Effector memory CD4-positive, alpha-beta T cell (primary cell): ENCODE measurements at places on chromosomes 1 and 21.
A peak's percentile ranks its signal among the peaks of the same experiment; 100 is the strongest.

DNA sequence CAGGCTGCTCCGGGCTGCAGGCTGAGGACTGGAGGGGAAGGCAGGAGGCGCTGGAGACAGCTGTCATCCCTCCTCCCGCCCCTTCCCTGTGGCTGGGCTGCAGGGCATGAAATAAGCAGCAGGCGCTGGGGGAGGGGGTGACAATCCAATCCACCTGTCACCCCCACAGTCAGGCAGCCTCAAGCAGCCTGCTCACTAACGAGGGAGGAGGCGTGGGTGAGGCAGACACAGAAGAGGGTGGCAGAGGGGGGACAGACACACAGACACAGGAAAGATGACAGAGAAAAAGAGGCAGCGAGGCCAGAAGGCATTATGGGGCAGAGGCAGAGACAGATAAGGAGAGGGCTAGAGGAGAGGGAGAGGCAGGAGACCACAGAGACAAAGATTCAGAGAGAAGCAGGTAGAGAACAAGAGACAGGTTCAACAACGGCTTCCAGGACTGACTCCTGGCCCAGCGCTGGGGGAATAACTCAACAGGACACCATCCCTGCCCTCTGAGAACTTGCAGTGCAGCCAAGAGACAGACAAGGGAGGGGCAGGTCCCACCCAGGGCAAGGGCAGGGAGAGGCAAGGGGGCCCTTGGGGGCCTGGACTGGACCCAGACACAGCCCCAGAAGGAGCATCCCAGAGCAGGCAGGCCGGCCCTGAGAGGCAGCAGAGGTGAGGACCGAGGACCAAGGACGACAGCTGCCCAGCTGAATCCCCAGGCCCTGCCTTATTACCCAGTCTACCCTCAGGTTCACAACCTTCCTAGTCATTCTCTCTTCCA is 11.2 kb downstream of the MEF2D start:
- peak overlapping the region; percentile 14 for H3K4me3 ChIP-seq
- peak overlapping the region; percentile 58 for H3K27ac ChIP-seq
- peaks cover 71% of the 10 kb centered on the region for H3K4me1 ChIP-seq
- no peaks in the 10 kb centered on the region for H3K36me3 ChIP-seq
- peak; percentile 24 for DNase-seq
- H3K27me3 ChIP-seq: no peaks in the 10 kb centered on the region

DNA sequence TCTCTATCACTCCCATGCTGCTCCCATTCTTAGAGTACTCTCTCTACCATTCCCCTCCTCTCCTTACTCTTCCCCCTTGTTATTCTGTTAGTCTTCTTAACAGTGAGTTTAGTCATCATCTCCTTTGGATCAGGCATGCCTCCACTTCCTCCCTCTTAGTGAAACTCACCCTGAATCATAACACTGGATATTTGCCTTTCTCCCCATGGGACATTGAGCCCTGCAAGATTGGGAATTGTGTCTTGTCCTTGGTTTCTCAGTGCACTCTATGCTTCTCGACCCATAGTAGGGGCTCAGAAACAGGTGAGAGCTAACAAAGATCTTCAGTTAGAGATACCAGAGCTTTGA is 68.3 kb upstream of the GCLM start:
- H3K27me3 ChIP-seq: no peaks in the 10 kb centered on the region
- no peaks in the 10 kb centered on the region for H3K4me1 ChIP-seq
- H3K36me3 ChIP-seq: no peaks in the 10 kb centered on the region
- no peak for DNase-seq
- no peak overlapping the region for H3K4me3 ChIP-seq

DNA sequence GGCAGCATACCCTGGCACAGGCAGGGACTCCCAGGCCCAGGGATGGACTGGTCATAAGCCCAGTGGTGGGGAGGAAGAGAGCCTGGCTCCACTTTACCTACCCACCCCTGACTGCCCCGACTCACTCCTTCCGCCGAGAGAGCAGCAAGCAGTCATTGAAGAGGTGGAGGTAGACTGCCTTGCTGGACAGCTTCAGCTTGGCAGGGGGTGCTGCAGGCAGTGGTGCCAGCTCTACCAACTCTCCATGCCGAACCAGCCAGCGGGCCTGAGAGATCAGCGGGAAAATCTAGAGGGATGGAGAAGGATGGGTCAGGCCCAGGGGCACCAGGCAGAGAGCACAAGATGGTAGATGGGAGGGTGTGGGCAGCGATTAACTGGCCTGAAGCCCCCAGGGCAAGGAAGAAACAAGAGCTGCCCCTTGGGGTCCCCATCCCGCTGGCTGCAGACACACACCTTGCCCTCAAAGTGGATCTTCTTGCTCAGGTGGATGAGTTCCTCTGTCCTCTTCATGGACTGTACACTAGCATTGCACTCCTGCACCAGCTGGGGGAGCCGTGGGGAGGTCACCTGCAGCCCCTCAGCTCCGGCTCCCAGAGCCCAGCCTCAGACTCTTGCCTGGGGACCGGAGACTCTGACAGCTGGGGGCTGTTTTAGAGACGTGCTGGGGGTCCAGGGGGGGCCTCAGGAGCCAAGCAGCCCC is 7.7 kb downstream of the ARHGEF19 start:
- H3K36me3 ChIP-seq: no peaks in the 10 kb centered on the region
- no peaks in the 10 kb centered on the region for H3K27me3 ChIP-seq
- no peak overlapping the region for H3K4me3 ChIP-seq
- no peak for DNase-seq
- H3K27ac ChIP-seq: no peak overlapping the region

DNA sequence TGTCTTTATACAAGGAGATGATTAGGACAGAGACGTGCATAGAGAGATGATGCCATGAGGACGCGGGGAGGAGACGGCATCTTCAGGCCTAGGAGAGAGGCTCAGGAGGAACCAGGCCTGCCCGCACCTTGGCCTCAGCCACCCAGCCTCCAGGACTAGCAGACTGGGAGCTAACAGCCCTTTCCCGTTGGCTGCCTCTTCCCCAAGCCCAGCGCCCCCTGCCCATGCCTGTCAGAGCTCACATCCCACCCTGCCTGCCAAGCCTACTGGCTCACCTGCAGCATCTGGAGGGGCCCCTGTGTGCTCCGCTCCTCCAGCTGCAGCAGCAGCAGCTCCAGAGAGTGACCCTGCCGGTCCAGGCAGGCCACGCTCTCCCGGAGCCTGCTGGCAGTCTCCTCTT is 4.0 kb upstream of the TRIM11 start:
- no peaks in the 10 kb centered on the region for H3K36me3 ChIP-seq
- DNase-seq: no peak
- H3K4me3 ChIP-seq: no peak overlapping the region
- no peaks in the 10 kb centered on the region for H3K27me3 ChIP-seq
- H3K27ac ChIP-seq: no peak overlapping the region

GRCh38 chr1:174913225-174913903 is 86.4 kb upstream of the CACYBP start:
- no peaks in the 10 kb centered on the region for H3K4me1 ChIP-seq
- no peak for DNase-seq
- no peaks in the 10 kb centered on the region for H3K27me3 ChIP-seq
- H3K36me3 ChIP-seq: no peaks in the 10 kb centered on the region
- H3K27ac ChIP-seq: no peak overlapping the region
- H3K4me3 ChIP-seq: no peak overlapping the region

DNA sequence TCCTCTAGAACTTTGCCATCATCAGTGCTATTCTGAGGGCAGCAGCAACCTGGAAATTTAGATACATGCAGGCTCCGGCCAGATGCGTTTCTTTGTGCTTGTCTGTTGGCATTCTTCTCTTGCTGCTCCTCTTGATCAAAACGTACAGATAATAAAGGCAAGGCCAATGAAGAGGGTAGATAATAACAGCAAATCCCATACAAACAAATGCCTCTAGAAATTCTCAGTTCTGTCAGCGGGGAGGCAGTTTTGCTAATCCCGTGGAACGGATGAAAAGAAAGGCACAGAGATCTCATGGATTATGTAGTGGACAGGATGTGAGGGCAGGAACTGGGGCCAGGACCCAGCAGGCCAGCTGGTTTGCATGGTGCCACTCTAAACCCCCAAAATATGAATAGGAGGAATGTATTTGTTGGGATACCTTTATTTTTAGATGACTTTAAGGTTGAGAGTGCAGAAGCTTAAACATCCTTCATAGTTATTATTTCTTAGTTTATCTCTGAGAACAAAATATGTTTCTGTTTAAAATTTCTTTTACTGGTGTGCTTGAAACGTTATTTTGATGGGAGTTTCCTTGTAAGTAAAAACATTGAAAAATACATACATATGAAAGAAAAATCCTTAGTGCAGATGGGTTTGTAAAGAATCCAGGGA is 1.5 kb downstream of the ITSN1 start:
- H3K4me3 ChIP-seq: no peak overlapping the region
- no peak overlapping the region for H3K27ac ChIP-seq
- H3K4me1 ChIP-seq: peaks cover 1% of the 10 kb centered on the region
- H3K36me3 ChIP-seq: no peaks in the 10 kb centered on the region
- H3K27me3 ChIP-seq: peaks cover 3% of the 10 kb centered on the region

GRCh38 chr1:3133686-3134085 is 64.7 kb downstream of the PRDM16 start:
- H3K27me3 ChIP-seq: no peaks in the 10 kb centered on the region
- no peak overlapping the region for H3K27ac ChIP-seq
- no peaks in the 10 kb centered on the region for H3K36me3 ChIP-seq
- H3K4me1 ChIP-seq: no peaks in the 10 kb centered on the region
- DNase-seq: no peak
- H3K4me3 ChIP-seq: no peak overlapping the region

DNA sequence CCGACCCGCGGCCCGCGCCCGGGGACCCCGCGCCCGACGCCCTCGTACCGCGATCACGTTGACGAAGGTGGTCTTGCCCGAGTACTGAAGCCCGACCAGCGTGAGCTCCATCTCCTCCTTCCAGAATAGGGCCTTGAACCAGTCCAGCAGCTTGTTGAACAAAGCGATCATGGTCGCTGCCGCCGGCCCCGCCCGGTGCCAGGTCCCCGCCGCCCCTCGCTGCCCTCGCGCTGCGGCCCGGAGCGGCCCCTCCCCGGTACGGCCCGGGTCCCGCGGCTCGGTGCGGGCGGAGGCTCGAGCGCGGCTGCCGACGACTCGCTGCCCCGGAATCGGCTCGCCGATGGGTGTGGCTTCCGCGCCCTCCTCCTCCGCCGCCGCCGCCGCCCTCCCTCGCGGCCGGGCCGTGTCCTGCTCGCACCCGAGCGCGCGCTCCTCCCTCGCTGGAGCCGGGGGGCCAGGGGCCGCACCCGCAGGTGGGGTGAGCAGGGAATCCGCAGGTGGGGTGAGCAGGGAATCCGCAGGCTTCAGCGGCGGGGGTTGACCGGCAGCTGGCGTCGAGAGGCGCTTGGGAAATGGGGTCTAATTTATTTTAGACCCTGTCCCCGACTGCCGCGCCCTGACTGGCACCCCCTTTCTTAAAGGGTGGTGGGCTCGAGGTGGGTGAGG is at the start of gene ARL8A:
Gene ARL8A (minus strand): TSS at position 336 of the 666 bp plus-strand sequence. CDS start 165 bp downstream, at position 171.
- peaks cover 27% of the 10 kb centered on the region for H3K36me3 ChIP-seq
- peak; percentile 50 for DNase-seq
- no peaks in the 10 kb centered on the region for H3K27me3 ChIP-seq
- peaks cover 26% of the 10 kb centered on the region for H3K4me1 ChIP-seq
- H3K27ac ChIP-seq: peak within 1 kb of the TSS; percentile 78

DNA sequence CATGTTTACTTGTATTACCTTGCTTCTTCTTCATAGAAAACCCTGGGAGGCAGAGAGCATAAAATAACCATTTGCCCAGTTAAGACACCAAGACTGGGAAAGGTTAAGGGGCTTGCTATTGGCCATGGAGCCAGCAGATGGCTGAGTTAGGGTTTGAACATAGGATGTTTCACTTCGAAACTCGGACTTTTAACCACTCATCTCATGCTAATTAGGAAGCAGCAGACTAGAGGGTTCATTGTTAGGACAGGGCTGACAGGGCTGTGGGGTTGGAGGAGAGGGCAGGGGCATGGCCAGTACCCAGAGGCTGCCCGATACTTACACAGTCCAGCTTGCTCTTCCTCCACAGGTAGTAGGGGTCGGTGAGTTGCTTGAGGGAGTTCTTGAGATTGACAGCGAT is 17.0 kb downstream of the SLC26A9 start:
- H3K36me3 ChIP-seq: no peaks in the 10 kb centered on the region
- no peak overlapping the region for H3K27ac ChIP-seq
- no peaks in the 10 kb centered on the region for H3K4me1 ChIP-seq
- no peaks in the 10 kb centered on the region for H3K27me3 ChIP-seq
- DNase-seq: no peak

DNA sequence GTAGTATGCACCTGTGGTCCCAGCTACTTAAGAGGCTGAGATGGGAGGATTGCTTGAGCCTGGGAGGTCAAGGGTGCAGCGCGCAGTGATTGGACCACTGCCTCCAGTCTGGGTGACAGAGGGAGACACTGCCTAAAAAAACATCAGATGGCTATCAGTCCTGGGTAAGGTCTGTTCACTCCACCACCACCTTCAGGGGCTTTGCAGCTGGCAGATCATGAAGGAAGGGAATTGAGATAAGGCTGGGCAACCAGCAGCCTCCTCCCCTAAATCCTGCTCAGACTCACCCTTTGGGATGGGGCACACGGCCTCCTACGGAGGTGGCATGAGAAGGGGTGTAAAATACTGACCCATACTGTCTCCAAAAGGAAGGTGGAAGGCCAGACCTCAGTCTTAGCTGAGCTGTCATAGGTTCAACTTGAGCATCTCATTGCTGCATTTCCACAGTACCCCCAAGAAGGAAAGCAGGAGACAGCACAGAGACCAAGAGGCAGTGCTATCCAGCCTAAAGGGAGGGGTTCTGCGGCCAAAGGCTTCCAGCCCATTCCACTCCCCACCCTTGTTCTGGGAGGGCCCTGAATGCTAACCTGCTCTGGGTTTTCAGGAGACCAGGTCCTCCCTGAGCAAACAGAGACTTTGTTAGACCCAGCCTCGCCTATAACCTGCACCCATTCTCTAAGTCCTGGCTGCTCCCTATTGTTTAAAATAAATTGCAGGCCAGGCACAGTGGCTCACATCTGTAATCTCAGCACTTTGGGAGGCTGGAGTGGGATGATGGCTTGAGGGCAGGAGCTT is 13.7 kb downstream of the SLC45A3 start:
- H3K4me1 ChIP-seq: no peaks in the 10 kb centered on the region
- H3K36me3 ChIP-seq: no peaks in the 10 kb centered on the region
- H3K4me3 ChIP-seq: no peak overlapping the region
- no peak for DNase-seq

GRCh38 chr1:88350648-88351047 is 333.4 kb upstream of the PKN2 start:
- no peaks in the 10 kb centered on the region for H3K4me1 ChIP-seq
- no peaks in the 10 kb centered on the region for H3K27me3 ChIP-seq
- no peak for DNase-seq
- H3K27ac ChIP-seq: no peak overlapping the region

- DNase-seq: no peak
- H3K27ac ChIP-seq: no peak overlapping the region
- H3K27me3 ChIP-seq: no peaks in the 10 kb centered on the region
- H3K4me3 ChIP-seq: no peak overlapping the region
- H3K36me3 ChIP-seq: no peaks in the 10 kb centered on the region
Observed at GRCh38 chr1:198079432-198079951, 77.3 kb upstream of the NEK7 start.

GRCh38 chr1:203381151-203381751 is 30.3 kb upstream of the FMOD start:
- H3K27ac ChIP-seq: no peak overlapping the region
- DNase-seq: no peak
- H3K4me1 ChIP-seq: no peaks in the 10 kb centered on the region
- no peaks in the 10 kb centered on the region for H3K27me3 ChIP-seq

DNA sequence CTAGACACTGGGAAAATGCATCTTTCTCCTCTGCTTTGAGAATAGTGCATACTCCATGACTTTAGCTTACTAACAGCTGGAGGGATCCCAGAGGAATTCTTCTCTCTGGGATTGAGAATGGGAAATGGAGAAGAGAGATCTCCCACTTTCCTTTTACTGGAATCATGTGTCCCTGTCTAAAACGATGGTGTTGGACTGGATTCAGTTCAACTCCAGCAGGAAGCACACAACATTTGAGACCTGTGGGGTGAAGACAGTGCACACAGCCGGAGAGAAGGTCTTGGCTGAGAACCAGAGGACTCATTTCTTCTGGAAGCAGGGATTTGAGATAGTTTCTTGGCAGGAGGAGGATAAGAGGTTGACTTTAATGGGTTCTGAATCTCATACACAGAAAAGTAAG is 58.7 kb downstream of the TRABD2B start:
- H3K4me3 ChIP-seq: no peak overlapping the region
- H3K27me3 ChIP-seq: peaks cover 3% of the 10 kb centered on the region
- no peaks in the 10 kb centered on the region for H3K4me1 ChIP-seq
